ENCODE measurements at places on chromosomes 4 and X.

- DNase-seq: no peak
Observed at GRCh38 chr4:174709526-174709925, 119.5 kb downstream of the GLRA3 start.

GRCh38 chr4:154120690-154121345, 331.9 kb upstream of the SFRP2 start:
- no peak for DNase-seq

- no peak for DNase-seq
Observed at GRCh38 chr4:188485906-188486305, 346.7 kb downstream of the TRIML1 start.

GRCh38 chr4:77695774-77696173, 90.2 kb downstream of the CXCL13 start:
- DNase-seq: no peak

DNA sequence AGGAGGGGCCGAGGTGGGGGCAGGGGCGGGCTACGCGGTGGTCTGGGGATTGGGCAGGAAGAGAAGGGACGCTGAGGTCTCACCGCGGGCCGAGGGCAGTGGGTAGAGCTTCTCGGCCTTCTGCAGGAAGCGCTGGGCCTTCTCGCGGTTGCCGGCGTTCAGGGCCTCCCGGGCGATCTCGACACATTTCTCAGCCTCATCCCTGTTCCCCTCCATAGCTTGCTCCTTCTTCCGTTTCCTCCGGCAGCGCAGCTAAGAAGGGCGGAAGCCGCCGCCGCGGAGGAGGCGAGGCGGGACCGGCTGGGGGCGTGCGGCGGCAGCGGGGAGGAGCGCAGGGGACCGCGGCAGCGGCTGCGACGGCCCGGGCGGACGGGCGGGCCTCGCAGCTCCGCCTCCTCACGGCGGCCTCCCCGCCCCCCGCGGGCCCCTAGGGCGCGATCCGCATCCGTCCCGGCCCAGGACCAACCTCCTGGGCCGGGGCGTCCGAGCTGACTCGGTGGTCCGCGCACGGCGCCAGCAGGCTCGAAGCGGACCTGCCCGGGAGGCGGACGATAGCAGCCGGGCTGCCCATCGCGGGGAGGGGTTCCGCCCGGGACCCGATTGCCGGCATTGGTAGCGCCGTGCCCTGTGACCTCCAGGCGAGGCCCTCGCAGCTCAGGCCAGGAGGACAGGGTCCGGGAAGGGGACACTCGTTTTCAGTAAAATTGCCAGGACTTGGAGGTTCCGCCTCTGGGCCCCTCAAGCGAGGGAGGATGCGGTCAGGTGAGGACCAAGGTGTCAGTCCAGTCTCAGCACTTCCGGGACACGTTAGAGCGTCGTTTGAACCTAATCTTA, at the start of gene DNAJB14:
Gene DNAJB14, minus strand, starts transcription at position 263 of the 834 bp plus-strand sequence. Its CDS starts 47 bp downstream, at position 216.
- peak; percentile 90 for DNase-seq

DNA sequence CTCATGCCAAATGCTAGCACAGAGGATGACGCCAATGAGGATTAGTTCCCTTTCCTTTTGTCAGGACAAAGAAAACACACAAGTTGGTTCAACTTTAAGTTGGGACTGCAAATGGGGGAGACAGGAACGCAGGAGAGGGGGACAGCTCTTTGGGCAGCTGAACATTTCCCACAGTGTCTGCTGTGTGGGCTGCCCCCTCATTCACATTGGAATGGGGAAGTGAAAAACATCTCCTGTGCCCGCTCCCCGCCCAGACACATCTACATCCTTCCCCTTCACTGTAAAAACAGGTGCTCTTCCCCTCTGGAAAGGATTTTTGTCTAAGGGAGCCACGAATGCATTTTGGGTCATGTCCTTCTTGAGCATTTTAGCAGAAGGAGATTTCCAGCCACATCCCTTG, 44.5 kb upstream of the TBC1D9 start:
- no peak for DNase-seq

DNA sequence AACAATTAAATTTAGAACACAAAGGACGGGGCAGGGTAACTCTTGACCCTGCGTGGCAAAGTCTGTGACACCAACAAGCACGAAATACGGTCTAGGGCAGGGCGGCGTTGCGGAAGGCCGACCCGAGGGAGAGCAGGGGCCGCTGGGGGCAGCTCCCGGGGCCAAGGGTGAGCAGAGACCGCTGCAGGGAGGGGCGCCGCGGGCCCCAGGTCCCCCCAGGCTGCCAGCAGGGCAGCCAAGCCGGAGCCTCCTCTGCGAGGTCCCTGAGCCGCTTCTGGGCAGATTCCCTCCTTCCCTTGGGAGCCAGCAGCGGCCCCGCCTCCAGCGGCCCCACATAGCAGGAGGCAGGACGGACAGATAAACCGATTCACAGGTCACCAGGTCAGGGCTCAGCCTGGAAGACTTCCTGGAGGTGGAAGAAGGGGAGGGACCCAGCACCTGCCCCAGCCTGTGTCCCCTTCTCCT, 90.2 kb downstream of the FAM53A start:
- no peak for DNase-seq

Measured in T-cell (primary cell).